ENCODE measurements at places on chromosomes 12 and 14. TPM values are rescaled to one million over a fixed set of nuclear protein-coding genes. Genes with fewer than 3 reads are reported as not detected.
A peak's percentile ranks its signal among the peaks of the same experiment; 100 is the strongest.

GAPDH gene
- 7,326 TPM for total RNA-seq

ANO2 gene
- total RNA-seq, result not detected

WNT5B gene
- total RNA-seq, result 2.2 TPM

KRT75 gene
- 38.5 TPM for total RNA-seq

TMTC2 gene
- 17.5 TPM for total RNA-seq

CFAP251 gene
- total RNA-seq, result 3.2 TPM

- DNase-seq, result no peak
Observed at GRCh38 chr12:4112290-4112689, 161.3 kb upstream of the CCND2 start.

DNA sequence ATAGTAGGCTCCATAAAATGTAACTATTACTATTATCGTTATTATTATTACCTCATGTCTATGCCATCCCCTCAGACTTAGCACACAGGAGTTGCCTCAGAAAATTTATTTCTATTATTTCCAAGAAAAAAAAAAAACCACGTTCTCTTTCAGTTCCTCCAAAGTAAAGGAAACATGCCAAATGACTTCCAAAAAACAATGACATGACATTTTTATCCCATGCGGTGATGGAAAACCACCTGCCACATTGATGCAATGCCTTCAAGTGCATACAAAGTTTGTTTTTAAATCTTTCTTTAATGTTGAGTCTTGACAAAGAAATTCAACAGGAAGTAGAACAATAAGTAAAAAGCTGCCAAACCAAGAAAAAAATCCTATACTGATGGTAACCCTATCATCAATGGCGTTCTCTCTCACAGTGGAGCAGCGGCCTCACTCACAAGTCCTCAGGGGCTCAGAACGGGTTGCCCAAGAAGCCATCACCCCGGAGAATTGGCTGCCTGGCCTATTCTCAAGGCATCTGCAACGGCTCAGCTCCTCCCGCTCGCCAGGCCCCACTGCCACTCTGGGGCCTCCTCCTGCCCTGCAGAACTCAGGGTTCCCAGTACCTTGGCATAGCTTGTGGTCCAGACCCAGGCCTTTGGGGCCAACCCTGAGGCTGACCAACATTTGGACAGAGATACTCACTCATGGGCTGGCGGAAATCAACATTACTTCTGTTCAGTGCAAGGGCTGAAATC, 51.9 kb downstream of the SERPINA3 start:
- no peak for DNase-seq

GLS2 gene
- total RNA-seq, result 7.3 TPM

DNA sequence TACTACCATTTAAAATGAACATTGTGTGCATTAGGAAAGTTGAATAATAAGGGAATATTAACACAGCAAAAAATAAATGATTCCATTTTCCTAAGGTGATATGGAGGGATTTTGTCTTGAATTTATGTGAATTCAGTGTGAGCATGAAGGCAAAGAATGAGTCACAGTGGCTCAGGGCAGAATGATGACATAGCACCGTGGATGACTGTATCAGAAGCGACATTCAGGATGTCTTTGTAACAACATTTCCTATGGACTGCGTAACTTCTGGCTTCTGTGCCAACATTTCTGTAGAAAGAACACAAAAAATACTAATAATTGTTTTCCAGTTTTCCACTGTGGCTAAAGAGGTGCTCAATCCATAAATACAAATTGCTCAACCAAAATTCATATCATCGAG, 54.6 kb downstream of the TTC8 start:
- peak; percentile 86 for DNase-seq

B4GALNT1 gene
- total RNA-seq, result 42.3 TPM

GRCh38 chr14:61994589-61994988, 232.4 kb downstream of the SNAPC1 start:
- DNase-seq, result no peak

GRCh38 chr14:99081156-99081765, 190.7 kb downstream of the BCL11B start:
- no peak for DNase-seq

GRCh38 chr12:49201595-49202295, 12.9 kb upstream of the TUBA1A start:
- peak; percentile 63 for DNase-seq

EPYC gene
- not detected for total RNA-seq

DNA sequence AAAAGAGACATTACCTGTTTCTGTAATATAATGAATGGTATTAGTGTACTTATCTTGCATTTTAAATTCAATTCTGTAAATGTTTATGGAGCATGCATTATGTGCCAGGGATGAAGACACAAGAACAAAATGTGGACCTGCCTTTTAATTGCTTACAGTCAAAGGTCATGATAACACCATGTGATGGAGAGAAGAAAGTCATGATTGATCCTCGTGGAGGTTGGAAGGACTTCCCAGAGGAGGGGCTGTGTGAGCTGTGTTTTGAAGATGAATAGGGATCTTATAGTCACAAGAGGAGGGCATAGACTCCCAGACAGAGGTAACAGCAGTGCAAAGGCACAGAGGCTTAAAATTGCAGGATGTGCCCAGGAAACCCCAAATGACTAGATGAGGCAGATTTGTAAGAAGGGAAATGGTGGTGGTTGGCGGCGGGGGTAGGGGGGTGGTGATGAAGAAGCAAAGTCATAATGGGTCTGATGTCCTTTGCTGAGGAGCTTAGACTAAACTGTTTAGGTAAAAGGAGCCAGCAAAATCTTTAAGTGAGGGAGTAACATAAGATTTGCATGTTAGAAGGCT, 151.5 kb downstream of the PRKCH start:
- no peak for DNase-seq

- DNase-seq, result no peak
Observed at GRCh38 chr12:76220980-76221379, 127.2 kb downstream of the BBS10 start.

RNU4-1 gene
- total RNA-seq, result under 0.01 TPM

LGALS3 gene
- total RNA-seq, result 333 TPM

GRCh38 chr12:84804691-84805473, 107.7 kb downstream of the SLC6A15 start:
- no peak for DNase-seq

BAG5 gene
- total RNA-seq, result 33.0 TPM

- no peak for DNase-seq
Observed at GRCh38 chr14:22410497-22410896, 178.5 kb downstream of the DAD1 start.

GRCh38 chr12:62215506-62215905, 44.7 kb upstream of the USP15 start:
- peak; percentile 78 for DNase-seq

GRCh38 chr14:103104389-103104653, 9.8 kb downstream of the EXOC3L4 start:
- DNase-seq, result no peak

HVCN1 gene
- 3.3 TPM for total RNA-seq

- DNase-seq, result no peak
Observed at GRCh38 chr12:6026998-6027397, 81.9 kb upstream of the ANO2 start.

- DNase-seq, result no peak
Observed at GRCh38 chr14:33642691-33643244, 308.1 kb downstream of the EGLN3 start.

SMOC1 gene
- not detected for total RNA-seq

MIPOL1 gene
- total RNA-seq, result 14.2 TPM

GRCh38 chr12:39354955-39355354, 88.0 kb downstream of the KIF21A start:
- peak; percentile 32 for DNase-seq

DNA sequence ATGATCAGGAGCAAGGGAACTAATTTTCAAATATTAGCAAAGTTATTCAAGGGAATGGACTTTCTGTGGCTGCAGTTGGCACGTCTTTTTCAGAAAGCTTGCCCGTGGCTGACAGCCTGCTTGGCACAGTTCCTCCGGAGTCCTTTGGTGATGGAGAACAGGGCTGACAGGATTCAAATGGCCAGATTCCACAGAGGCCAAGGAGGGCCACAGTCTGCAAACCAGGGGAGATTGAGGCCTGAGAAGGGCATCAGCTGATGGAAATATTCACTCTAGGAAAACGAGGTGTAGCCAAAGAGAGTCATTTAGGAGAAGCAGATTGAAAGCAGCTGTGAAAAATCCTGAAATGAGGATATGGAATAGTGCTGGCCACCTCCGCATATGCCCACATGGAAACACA, 178.3 kb downstream of the EMP1 start:
- DNase-seq, result no peak

- no peak for DNase-seq
Observed at GRCh38 chr14:100589071-100589759, 2.0 kb upstream of the BEGAIN start.

- no peak for DNase-seq
Observed at GRCh38 chr12:1507308-1507707, 87.1 kb downstream of the FBXL14 start.

All from PC-3 (cell line).